Hypothalamus (tissue), 51 donors: ENCODE measurements at places on chromosomes 1 and 21.

- no peak for DNase-seq
These were observed 9.3 kb upstream of the CTRC start for GRCh38 chr1:15428815-15429435.

DNA sequence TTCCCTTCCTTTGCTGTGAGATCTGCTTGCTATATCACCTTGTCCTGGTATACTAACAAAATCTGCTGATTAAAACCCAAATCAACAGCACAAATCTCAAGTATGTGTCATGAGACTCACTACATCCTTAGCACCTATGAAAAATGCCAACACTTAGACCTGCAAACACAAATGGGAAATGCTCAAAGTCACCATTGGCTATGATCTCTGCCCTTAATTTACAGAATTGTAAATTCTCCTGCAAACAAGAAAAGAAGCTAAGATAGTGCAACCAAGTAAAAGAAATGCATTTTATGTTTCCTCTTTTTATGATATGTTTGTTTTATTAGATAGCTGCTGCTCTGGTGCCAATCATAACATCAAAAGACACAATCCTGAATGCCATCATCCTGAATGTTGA, 80.8 kb downstream of the DISC1 start:
- DNase-seq: no peak

DNA sequence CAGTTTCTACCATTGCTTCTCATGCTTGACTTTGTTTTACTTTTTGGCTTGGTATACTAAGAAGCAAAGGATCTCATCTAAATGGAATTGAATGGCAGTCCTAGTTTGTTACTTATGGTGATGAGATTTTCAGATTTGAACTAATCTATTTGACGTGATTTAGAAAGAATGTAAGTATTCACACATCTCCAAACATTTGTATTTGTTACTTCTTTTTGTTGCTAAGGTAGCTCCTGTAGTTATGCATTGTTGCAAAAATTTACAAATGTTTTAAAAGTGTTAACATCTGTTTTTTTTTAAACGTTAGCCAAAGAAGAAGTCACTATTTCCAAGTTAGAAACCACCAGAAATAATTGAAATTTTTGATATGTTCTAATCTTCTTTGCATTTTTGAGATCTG, 222.5 kb downstream of the RPS6KC1 start:
- no peak for DNase-seq

DNA sequence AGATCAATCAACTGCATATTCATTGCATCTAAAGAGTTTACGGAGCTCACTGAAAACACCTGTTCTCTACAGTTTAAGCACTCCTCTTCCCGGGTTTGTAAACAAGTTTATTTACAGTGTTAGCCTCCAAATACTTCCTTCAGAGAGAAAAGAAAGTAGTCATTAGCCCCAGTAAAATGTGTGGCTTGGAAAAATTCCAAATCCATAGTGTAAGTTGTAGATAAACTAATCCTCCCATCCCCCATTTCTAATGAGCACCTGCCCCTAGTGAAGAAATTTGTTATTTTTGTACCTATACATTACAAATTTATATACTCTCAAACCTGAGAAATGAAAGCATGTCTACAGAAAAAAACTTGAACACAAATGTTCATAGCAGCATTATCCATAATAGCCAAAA, 21.9 kb downstream of the PUM1 start:
- no peak for DNase-seq

DNA sequence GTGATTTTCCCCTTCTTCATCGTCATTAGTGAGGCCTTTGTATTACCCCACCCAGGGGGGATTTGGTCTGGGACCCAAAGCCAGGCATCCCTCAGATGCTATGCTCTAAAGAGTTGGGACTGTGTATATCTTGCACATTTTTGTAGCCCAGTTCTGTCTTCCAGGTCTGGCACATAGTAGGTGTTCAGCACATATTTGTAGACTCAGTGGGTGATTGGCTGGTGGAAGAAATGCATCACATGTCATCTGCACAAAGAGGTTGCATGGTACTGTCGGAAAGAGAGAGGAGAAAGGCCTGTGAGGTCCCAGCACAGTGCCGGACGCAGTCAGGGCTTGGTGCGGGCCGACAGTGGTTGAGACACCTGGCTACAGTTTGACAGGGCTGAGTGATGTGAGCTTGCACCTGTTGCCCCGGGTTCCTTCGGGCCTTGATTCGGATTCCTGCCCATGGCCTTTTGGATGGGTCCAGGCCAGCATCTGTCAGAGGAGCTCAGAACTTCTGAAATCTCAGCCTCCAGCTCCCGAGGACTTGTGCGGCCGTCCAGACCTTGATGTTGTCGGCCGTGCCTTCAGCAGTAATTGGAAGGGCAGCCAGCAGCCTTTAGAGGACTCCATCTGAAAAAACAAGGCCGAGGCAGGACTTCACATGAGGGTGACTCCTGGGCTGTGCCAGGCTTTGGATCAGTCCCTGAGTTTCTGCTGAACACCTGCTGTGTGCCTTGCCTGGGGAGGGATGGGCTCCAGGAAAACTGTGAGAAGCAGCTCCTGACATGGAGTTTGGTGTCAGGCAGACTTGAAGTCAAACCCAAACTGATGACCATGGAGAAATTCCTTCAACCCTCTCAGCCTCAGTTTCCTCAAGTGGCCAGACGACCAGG, 40.9 kb upstream of the PADI1 start:
- no peak for DNase-seq

- no peak for DNase-seq
These were observed 11.4 kb downstream of the KCNJ6 start for GRCh38 chr21:37904856-37905255.

DNA sequence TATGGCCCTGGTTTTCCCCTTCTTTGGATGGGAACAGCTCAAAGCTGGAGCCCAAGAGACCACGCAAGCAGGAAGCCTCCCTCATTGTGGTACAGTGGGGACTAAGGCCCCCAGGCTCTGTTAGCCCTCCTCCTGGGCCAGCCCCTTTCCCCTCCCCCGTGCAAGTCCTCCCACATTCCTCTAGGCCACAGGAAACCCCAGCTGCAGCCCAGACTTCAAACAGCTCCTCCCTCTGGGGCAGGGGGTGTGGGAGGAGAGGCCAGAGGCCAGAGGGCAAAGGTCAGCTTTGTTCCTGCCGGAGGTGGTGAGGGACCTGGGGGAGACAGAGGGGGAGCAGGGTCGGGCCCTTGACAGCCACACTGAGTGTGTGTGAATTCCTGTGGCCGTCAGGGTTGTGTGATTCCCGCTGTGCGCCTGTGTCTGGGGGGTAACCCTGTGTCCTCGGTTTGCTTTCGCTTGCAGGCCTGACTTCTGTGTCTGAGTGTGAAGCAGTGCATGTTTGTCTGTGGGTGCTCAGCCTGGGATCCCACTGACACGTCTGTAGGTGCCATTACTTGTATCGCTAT, 3.4 kb upstream of the AHDC1 start:
- DNase-seq: no peak
